ENCODE measurements at places on chromosomes 16 and 17.

DNA sequence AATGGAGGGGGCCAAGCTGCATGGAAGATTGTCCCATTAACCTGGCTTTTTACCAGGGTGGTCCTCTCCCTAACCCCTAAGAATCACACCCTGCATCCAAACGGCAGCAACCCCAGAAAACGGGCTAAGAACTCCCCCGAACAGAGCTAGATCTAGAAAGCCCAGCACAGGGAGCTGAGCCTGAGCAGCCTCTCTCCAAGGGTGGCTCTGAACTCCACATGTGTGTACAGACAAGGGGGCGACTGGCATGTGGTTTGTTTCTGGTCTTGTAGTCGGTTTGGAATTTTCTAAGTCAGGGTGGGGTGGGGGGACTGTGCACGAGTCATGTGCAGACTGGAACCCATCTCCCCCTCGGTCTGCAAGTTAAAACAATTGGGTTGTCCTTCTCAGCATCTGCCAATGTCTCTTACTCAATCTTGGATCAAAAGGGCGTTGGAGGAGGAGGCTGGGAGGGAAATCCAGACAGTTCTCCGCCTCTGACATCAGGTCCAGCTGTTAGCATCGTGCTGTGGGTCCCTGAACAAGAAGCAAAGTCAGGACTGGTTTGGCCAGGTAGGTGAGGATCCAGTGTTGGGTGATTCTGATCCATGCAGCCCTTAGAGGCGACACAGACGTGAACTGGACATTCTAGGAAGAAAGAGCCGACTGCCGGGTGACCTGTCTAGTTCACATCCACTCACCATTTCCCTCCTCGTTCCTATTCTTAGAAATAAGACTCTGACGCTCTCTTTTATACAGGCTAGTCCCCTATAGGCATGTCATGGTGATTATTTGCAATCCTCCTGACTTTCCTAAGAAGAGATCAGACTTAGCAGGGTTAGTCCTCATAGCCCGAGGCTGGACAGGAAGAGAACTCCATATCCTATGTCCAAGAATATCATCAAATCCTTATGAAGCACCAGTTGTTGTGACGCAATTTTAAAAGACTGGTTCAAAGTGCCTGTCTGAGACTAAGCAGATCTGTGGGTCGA lies 381.8 kb downstream of the SOX9 start:
- DNase-seq = peak; percentile 62

GRCh38 chr16:54059319-54059718 lies 227.3 kb downstream of the IRX3 start:
- no peak for DNase-seq

GRCh38 chr16:50616883-50617645 lies 64.0 kb downstream of the SNX20 start:
- no peak for DNase-seq

DNA sequence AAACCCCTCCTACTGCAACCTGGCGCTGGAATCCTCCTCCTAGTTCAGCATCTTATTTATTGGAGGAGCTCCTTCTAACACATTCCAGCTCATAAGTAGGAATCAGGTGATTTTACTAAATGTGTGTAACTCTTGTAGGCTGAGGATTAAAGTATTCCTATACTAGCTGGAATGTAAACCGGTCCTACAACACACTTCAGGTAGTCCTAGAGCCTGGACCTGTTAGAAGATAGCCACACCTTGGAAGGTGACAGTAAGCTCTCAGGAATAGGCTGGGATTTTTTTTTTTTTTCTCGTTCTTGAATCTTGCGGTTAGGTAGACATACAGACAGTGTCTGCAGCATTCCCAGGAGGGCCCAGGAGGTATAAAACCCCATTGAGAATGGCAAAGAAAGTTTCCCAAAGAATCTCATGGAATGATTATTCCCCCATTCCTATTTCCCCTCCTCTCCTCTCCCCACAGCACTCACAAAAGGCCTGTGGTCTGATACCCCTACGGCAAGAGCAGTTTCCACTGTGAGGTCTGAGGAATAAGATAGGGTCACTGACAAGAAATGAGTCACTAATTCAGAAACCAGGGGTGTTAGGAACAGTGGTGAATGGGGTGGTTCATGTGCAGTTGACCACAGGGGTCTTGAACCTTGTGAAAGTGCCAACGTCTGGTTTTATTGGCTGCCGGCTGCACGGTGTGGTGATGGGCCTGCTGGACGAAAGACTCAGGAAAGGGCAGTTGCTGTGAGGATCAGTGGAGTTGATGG lies 267.1 kb downstream of the UTP18 start:
- no peak for DNase-seq

GRCh38 chr16:72915331-72915730 lies 132.6 kb downstream of the ZFHX3 start:
- no peak for DNase-seq

DNA sequence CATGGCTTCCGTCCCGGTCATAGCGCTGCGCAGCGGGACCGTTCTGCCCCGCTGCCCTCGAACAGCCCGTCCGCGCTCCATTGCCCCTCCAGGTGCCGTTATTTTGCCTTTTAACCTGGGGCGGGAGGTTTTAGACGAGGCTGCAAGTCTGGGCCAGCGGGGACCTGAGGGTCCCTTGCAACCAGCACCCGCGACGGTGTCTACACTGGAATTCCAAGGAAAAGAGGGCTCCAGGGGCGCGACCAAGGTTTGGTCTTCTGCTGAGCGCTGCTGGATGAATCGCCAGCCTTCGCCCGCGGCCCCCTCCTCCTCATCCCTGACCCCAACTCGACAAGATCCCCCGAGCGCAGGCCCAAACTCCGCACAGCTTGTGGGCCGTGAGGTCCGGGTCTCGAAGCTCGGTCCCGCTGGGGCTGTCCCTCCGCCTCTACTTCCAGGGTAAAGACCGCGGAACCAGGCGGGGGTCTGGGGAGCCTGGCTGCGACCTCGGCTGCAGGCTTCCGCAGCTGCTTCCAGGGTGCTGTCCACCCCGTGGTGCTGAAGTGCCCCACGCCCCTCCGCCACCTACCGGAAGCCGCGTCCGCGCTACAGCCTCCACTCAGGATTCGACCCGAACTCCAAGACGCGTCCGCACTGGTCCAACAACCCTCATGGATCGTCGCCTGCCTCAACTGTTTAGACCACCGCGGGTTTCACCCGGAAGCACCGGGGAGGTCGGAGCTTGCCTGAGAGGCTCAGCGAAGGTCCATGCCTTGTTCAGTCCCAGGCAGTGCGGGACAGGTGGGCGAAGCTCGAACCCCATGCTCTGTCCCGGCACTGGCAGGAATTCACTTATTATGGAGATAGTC lies 10.1 kb upstream of the CA4 start:
- peak; percentile 74 for DNase-seq

DNA sequence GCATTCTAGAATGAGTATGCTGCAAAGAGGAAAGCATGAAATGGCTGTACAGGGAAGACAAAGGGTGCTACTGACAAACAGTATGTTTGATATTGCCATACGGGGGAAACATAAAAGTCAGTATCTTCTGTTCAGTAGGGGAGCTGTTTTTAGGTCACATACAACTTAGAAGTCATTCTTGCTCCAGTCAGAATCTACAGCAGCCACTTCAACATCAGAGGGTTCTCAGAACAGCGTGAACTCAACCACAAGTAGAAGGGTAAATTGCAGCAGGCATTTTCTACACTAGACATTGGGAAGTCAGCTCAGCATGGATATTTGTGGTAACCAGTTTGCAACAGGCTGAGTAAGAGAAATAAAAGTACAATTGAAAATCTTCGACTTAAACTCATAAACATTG lies 1241.8 kb upstream of the GOT2 start:
- no peak for DNase-seq

GRCh38 chr17:55198690-55199370 lies 65.9 kb upstream of the HLF start:
- DNase-seq = no peak

GRCh38 chr17:57644326-57644725 lies 100.8 kb downstream of the CCDC182 start:
- DNase-seq = no peak

- DNase-seq = no peak
Observed at GRCh38 chr17:71503710-71504465, 616.9 kb upstream of the SOX9 start.

DNA sequence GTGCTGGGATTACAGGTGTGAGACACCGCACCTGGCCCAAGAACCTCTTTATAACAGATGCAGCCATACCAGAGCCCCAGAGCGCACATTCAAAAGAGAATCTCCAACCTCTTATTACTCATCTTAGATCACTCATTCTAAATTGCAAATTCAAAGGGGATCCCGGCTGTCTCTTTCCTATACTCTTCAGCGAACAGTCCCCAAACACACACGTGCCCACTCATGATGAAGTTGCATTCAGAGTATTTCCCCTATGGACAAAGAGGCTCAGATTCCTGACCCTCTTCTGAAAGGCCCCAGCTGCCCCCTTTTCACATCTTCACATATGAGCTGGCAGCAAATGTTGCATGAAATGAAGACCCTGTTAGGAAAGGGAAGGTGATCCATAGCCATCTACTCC lies 22.5 kb upstream of the ABR start:
- DNase-seq = no peak

- peak; percentile 33 for DNase-seq
Observed at GRCh38 chr16:19135896-19136438, 22.2 kb downstream of the ITPRIPL2 start.

GRCh38 chr17:29012535-29012934 lies 6.7 kb upstream of the SEZ6 start:
- DNase-seq = no peak

DNA sequence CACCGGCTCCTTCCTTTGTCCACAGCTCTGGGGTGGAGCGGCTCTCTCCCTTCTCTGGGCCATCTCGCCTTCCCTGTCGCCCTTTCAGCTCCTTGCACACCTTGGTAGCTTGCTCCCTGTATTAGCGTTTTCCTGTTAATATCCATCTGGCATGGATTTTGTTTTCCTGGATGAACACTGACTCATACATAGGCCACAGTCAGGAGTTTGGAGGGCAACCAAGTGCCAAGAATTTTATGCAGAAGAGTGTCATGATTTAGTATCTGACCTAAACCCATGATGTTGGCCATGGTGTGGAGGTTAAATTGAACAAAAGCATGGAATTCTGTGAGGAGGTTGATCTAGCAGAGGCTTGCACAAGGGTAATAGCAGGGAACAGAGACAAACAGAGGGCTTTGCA lies 180.9 kb downstream of the AIPL1 start:
- DNase-seq = no peak

GRCh38 chr16:30473231-30474073 lies 910 bp downstream of the ITGAL start:
- DNase-seq = no peak

- DNase-seq = peak; percentile 58
Observed at GRCh38 chr17:60640503-60640902, 37.1 kb upstream of the BCAS3 start.

GRCh38 chr16:55811811-55812210 lies 21.1 kb downstream of the CES1 start:
- DNase-seq = no peak

- no peak for DNase-seq
Observed at GRCh38 chr17:11178581-11178980, 62.4 kb upstream of the SHISA6 start.

DNA sequence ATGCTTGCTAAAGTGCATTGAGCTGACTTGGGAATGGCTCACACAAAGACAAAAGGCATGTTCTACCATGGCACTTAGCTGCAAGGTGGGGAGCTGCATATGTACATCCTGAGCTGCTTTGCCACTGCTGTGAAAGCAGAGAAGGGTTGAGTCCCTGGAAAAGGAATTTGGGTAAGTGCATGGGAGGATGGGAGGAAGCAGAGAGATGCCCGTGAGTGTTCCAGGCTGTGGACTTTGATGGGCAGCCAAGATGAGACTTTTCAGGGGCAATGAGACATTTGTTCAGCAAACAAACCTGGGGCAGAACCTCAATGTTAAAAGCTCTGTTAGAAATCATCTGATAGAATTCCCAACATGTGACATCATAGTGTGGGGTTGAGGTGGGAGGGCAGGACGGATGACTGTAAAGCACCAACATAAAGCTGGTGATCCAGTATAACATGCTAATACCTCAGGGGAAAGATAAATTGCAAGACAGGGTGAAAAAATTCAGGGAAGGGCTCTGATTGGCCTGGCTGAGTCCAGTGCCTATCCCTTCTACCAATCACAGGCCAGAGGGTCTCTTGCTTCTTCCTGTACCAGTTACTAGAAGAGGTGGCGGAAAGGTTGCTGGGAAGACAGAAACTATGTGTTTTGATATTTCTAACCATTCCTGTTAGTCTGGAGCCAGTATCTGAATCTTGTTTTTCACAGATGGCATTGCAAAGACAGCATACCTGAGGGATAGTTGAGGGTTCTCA lies 163.2 kb downstream of the UTP18 start:
- peak; percentile 3 for DNase-seq

DNA sequence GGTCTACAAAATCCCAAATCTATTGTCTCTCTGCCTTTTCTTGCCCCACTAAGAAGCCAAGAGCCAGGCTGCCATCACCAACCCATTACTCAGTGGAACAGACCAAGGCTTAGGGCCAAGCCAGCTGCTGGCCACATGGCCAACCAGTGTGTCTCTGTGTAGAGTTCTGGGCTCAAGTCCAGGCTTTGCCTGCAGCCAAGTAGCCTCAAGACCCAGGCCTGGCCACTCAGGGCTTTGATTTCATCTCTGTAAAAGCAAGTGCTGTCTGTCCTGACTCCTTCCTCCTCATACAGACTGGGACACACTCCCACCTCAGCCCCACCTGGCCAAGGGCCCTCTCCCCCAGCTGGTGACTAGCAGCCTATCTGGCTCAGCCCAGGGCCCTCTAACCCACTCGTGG lies 14.6 kb downstream of the SREBF1 start:
- DNase-seq = peak; percentile 32

- DNase-seq = no peak
Observed at GRCh38 chr17:77161953-77162352, 21.2 kb downstream of the SEC14L1 start.

DNA sequence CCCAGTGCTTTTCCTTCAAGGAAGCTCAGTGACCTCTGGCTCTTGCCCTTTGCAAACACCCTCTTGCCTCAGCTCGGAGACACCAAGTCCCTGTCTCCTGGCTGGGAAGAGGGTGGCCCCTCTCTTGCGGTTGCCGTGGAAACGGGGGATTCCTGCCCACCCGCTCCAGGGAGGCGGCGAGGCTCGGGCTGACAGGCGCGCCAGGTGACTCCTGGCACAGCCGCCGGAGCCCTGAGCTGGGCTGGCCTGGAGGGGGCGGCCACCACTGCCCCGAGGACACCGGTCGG lies 71.4 kb downstream of the ABR start:
- peak; percentile 33 for DNase-seq

Measured in ELR (cell line).